ENCODE measurements at places on chromosomes 13 and 19. TPM values are rescaled to one million over a fixed set of nuclear protein-coding genes. Genes with fewer than 3 reads are reported as not detected.

- DNase-seq: no peak
Observed at GRCh38 chr13:107457686-107458085, 757.6 kb downstream of the LIG4 start.

GRCh38 chr13:26425443-26426358, 131.8 kb upstream of the WASF3 start:
- no peak for DNase-seq

MCEMP1 gene
- total RNA-seq: 2.2 TPM

PRR19 gene
- total RNA-seq: not detected

ZGLP1 gene
- total RNA-seq: 1.2 TPM

- DNase-seq: peak; percentile 95
Observed at GRCh38 chr19:510606-511100, 3.4 kb downstream of the TPGS1 start.

DNA sequence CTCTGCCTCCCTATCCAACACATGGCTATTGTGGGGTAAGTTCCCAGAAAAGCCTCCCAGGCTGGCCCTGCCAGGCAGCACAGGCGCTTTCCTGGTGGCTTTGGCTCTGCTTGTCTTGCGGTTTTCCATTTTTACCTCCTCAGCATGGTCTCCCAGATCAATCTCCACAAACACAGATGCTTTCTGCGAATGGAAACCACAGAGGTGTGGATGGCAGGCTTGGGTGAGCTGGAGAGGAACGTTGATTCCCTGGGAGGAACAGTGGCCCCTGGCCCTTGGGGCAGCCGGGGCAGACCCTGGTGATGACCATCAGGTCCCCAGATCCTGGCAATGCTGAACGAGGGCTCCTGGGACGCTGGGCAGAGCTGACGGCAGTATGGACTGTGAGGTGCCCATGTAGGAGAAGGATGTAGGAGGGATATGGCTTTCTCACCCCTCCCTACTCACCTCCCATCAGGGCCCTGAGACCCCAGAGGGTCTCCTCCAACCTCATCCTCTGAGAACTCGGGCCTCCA, 6.6 kb downstream of the C13orf46 start:
- peak; percentile 57 for DNase-seq

DNA sequence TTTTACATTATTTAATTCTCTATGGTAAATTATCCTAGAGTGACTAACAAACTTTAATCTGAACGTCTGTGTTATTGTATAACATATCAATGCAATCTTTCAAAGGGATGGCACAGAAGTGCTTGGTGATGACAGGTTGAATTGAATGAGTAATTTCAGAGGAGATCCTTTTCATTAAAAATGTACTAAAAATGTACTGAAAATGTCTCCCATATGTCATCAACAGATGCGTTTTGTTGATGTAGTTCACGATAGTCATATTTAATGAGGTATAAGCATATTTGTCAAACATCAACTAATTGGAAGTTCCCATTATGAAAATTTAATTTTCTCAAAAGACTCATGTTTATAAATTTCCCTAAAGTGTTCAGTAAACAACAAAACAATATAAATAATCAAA, 1434.7 kb upstream of the PCDH20 start:
- no peak for DNase-seq

GRCh38 chr13:111852725-111853518, 214.0 kb upstream of the SOX1 start:
- DNase-seq: no peak

KCNK6 gene
- 14.5 TPM for total RNA-seq

RFPL4AL1 gene
- total RNA-seq: not detected

GRCh38 chr19:53355739-53356138, 9.8 kb upstream of the ZNF525 start:
- no peak for DNase-seq

PDCD2L gene
- 6.5 TPM for total RNA-seq

DNA sequence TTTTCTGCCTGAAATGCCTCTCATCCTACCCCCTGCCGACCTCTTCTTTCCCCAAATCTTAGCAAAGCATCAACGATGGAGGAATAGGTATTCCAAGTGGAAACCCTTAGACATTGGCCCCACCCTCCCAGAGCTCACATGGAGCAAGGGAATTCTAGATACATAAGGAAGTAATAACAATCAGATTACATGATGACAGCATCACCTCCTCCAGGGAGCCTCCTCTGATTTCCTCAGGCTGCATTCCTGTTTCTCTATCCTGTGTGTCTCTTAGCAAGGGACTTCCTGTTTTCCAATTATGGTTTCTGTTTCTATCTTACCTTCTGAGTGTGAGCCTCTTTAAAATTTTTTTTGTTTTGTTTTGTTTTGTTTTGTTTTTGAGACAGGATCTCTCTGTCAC, 246.6 kb downstream of the TSHZ3 start:
- DNase-seq: no peak

DNA sequence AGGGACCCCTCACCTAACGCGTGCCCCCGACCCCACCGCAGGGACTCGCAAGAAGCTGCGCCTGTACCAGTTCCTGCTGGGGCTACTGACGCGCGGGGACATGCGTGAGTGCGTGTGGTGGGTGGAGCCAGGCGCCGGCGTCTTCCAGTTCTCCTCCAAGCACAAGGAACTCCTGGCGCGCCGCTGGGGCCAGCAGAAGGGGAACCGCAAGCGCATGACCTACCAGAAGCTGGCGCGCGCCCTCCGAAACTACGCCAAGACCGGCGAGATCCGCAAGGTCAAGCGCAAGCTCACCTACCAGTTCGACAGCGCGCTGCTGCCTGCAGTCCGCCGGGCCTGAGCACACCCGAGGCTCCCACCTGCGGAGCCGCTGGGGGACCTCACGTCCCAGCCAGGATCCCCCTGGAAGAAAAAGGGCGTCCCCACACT, 4.7 kb upstream of the MYBPC2 start:
- DNase-seq: peak; percentile 98

KLK13 gene
- not detected for total RNA-seq

DNA sequence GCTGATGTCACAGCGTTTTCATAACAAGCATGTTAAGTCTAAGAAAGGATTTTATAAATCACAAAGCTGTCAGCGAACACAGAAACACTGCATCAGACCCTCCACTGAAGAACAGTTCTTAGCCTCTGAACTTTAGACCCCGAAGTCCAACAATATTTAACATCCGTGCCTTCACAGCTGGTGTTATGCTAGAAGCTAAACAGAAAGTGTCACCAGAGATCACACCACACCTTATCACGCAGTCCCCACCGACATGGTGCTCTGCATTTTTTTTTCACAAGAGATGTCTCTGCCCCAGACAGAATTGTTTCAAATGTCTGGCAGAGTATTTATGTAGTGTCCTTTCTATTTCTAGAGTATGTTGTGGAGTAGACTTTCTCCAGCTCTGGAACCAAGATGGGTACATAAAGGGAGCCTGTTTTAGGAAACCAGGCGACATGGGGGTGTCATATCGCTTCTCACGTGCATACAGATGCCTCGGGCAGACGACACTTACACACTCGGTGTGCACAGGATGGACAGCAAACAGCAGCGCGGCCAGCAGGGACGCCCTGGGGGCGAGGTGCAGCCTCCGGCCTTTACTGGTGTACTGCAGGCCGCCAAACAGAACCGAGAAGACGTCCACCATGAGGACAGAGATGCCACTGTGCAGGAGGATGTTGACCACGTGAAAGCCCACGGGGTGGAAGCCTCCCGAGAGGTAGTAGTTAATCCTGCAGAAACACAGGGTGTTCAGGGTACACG, 12.0 kb downstream of the TMTC4 start:
- DNase-seq: no peak

ZNF763 gene
- total RNA-seq: 1.7 TPM

DNA sequence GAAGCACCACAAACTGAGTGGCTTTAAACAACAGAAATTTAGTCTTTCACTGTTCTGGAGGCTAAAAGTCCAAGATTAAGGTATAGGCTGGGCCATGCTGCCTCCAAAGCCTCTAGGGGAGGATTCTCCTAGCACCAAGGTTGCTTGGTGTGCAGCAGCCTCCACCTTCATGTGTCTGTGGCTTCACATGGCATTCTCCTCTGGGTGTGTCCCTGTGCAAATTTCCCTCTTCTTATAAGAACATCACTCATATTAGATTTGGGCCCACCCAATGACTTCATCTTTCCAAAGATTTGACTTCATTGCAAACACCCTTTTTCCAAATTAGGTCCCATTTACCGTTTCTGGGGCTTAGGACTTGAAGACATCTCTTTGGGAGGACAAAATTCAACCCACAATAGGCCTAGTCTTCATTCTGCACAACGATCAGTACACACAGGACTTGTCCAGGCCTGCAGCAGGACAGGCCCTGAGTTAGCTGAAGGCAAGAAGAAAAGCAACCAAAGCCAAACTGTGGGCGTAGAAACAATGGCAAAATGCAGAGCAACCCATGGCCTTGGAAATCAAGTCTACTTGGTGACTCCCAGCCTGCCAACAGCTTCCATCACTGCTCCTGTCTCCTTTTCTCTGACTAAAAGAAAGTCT, 521.2 kb upstream of the NBEA start:
- DNase-seq: no peak

DNAJC15 gene
- total RNA-seq: 10.8 TPM

AP2A1 gene
- total RNA-seq: 88.1 TPM

- DNase-seq: no peak
Observed at GRCh38 chr13:42305503-42305902, 33.6 kb downstream of the AKAP11 start.

DNA sequence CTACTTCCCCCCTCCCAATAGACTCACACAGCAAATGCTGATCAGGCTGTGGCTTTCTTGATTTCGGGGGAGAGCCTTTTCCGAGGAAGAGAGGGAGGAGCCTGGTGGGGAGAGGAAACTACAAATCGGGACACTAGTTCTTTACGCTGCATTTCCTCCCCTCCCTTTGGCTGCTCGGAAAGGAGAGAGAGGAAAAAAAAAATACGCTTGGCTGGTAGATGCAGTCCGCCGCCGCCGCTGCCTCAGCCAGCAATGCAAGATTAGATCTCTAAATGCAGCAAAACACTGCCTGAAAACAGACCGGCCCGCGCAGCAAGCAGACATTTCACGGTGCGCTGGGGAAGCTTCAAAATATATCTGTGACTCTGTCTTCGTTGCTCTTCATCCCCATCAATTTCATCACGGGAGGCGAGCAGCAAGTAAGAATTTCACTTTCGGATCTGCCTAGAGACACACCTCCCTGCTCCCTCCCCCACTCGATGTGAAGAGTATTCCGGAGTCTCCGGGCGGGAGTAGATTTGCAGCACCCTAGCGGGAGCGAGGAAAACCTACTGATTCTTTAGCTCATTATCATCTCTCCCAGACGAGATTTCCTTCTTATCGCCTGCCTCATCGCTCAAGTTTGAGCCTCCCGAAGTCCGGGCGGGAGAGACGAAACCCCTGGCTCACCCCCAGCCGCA, at the start of gene PCDH17:
Gene PCDH17 (plus strand): TSS at position 149 of the 680 bp plus-strand sequence. CDS start 803 bp downstream, outside the sequence.
- no peak for DNase-seq

KLF1 gene
- total RNA-seq: not detected

DNA sequence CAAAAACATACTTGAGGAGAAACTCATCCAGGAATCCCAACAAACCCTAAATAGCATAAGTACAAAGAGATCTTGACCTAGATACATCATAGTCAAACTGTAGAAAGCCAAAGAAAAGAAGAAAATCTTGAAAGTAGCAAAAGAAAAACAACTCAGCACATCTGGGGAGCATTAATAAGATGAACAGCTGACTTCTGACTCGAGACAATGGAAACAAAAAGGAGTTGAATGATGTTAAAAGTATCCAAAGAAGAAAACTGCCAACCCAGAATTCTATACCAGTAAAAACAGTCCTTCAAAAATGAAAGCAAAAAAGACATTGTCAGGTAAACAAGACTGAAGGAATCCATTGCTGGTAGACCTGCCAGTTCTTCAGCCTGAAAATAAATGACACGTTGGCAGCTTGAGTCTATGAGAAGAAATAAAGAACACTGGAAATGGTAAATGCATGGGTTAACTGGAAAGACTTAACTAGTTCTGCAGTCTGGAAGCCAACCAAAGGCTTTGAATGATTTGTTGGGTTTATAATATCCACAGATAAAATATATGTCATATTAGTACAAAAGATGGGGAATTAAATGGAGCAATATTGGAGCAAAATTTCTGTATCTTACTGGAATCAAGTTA, 46.8 kb downstream of the TSSK6 start:
- DNase-seq: no peak

- DNase-seq: no peak
Observed at GRCh38 chr13:36841391-36841790, 22.4 kb downstream of the RFXAP start.

- DNase-seq: no peak
Observed at GRCh38 chr19:16261584-16262368, 62.9 kb upstream of the KLF2 start.

ACER1 gene
- total RNA-seq: not detected

DNA sequence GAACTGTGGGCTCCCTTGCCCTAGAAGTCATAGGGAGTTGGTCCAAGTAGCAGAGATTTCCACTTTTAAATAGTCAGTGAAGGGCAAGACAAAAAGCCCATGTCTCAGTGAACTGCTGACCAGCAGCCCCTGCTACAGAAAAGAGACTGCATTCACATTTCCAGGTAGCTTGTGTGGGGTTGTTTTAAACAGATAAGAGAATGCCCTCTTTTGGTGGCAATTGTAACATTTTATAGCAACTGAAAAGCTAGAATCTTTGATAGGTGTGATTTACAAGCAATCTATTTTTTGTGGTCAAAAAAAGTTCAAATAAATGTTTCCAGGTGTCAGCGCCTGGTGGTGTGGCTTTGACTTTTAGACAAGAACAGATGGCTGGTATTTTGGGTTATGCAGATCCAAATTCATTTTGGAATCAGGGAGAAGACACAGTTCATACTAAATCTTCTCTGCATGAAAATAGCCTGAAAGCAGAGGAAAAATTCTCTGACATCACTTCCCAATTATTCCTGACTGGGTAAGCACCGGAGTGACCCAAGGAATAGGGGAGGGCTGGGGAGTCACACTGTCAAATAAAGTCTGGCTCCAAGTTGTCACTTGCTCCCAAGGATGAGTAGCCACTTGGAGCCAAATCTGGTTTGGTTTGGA, 26.2 kb upstream of the GPR12 start:
- DNase-seq: no peak

STK24 gene
- 62.6 TPM for total RNA-seq

GRIN2D gene
- total RNA-seq: 2.3 TPM

GRCh38 chr19:9721861-9722260, 46.7 kb downstream of the ZNF846 start:
- no peak for DNase-seq

DNA sequence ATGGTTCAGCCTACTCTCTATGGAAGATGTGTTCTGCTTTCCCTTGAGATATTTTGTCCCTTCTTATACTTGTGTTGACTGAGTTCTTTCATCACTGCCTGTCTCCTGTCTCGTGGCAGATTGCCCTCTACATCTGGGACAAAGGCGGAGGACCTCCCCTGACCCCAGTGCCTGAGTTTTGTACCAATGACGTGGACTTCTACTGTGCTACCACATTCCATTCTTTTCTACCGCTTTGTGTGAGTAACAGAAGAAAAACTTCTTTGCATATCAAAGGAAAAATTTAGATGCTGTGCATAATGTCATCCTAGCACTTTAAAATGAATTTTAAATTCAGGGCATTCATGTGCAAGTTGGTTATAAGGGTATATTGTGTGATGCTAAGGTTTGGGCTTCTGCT, 74.6 kb downstream of the B3GLCT start:
- no peak for DNase-seq

- no peak for DNase-seq
Observed at GRCh38 chr19:42601811-42602443, 7.2 kb upstream of the CEACAM8 start.

Data from posterior vena cava (tissue), 2 donors.